ENCODE measurements at places on chromosomes 16 and 17.
A peak's percentile ranks its signal among the peaks of the same experiment; 100 is the strongest.

DNA sequence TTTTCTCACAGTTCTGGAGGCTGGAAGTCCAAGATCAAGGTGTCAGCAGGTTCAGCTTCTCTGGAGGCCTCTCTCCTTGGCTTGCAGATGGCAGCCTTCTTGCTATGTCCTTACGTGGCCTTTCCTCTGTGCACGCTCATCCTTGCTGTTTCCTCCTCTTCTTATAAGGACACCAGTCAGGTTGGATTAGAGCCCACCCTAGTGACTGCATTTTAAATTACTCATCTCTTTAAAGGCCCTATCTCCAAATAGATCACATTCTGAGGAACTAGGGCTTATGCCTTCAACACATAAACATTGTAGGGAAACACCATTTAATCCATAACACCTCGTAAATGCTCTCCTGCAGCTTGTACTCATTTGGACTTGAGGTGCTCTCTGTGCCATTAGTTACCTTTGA lies 36.3 kb downstream of the DHRS7C start:
- DNase-seq, result no peak

GRCh38 chr17:37365589-37365988 lies 10.2 kb upstream of the C17orf78 start:
- DNase-seq, result no peak

GRCh38 chr17:17810084-17810894 lies 26.5 kb downstream of the SREBF1 start:
- DNase-seq, result peak; percentile 87

DNA sequence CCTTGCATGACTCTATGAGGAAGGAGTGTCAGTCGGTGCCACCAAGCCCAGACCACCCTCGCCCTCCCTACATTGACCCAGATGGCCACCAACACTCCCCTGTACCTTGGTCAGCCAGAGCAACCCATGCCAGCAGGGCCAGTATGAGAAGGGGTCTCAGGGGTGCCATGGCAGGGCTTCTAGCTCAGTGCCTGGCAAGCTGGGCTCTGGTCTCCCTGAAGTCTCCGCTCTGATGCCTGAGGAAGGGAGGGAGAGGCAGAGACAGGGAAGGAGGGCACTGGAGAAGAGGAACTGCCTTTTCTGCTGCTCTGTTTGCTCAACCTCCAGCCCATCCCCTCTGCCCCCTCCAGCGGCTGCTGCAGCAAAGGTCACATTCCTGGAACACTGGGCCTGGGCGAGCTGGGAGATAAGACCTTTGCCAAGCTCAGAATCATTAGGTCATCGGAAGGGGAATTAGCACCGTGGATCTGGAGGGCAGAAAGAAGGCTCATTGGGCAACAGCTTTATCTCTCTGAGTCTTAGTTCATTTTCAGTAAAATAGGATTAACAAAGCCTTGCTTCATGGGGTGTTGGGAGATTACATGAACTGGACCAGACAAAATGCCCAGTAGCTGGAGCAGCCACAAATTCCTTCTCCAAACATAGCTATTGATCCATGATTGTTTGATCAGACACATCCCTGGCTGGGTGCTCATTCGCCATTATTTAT lies at the start of gene VTN:
Gene VTN (minus strand): TSS at position 273 of the 709 bp plus-strand sequence. CDS start 104 bp downstream, at position 169.
- no peak for DNase-seq

DNA sequence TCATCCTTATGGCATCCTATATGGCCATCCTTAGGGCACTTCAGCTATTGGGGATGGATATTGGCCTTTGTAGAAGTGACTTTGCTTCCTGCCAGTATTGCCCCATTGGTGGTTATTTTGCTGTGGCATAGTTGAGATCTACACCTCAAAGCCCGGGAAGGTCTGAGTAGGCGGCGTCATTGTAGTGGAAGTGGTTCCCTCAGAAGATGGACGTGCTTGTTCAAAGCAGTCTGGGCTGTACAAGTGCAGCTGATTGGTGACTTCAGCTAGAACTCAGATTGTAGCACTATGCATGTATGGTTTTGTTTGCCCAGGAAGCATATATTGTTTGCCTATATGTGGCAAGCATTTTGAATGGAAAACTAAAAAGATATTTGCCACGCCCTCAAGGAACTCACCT lies 83.2 kb downstream of the TMC6 start:
- DNase-seq, result no peak
